Kasumi-1 (cell line): ENCODE measurements at places on chromosomes 4 and X.

- DNase-seq: no peak
Observed at GRCh38 chrX:70172221-70172620, 5.1 kb upstream of the DGAT2L6 start.

DNA sequence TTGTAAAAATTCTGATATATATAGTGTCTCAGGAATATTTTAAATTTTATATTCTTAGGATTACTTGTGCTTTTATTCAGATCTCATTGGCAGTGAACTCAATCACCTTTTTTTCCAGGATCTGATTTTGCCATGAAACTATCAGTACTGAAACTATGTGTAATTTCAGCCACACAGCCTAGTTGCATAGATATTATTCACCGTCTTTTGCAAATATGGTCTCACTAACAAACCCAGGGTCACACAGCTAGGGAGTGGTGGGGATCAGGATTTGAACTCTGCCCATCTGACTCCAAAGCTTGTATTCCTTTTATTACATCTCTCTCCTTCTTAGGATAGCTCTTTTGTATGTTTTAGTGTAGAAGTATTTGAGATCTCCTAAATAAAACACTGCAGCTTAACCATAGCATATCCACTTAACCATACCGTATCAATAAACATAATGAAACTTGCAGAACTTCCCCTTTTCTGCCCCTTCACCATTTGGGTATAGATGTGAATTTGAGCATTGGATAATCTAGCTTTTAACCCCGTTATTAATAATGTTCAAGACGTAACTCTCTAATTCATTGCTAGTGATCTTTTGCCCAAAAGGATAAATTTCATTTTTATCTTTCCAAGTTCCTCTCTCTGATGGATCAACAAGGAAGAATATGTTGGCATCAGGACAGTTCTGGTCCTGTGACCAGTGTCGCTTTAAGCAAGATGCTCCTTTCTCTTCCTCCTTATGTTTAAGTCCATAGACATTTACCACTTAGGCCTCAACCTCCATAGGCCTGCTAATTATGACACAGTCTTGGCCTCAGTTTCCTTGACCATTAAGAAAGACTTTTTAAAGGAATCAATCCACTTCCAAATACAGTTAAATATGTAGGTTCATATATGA lies 74.6 kb downstream of the RAPGEF2 start:
- no peak for DNase-seq

- no peak for DNase-seq
Observed at GRCh38 chrX:18099745-18100144, 120.9 kb downstream of the BEND2 start.

- peak; percentile 52 for DNase-seq
Observed at GRCh38 chr4:3765271-3766035, 732 bp upstream of the ADRA2C start.

- no peak for DNase-seq
Observed at GRCh38 chr4:164591666-164592065, 162.3 kb upstream of the SMIM31 start.
